ENCODE measurements at places on chromosomes 7 and 10.
A peak's percentile ranks its signal among the peaks of the same experiment; 100 is the strongest.

DNA sequence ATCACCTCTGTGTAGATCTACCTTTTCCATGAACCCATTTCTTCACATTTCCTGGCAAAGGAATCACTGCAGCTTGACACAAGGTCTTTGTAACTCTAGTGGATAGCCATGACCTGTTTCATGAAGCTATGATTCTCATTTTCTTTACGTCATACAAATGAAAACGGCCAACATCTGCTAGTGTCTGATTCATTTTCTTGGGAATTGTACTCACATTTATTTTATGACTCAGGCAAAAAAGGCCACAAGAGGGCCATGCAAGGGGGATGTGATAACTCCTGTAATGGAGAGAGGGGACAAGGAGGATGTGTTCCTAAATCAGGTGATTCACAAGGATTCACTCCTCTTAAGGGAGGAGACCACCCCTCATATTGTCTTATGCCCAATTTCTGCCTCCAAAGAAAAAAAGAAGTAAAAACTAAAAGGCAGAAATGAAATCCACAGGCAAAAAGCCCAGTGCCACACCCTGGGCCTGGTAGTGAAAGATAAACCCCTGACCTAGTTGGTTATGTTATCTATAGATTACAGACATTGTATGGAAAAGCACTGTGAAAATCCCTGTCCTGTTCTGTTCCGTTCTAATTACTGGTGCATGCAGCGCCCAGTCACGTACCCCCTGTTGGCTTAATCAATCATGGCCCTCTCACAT, 249.9 kb downstream of the IPMK start:
- peak; percentile 92 for DNase-seq

DNA sequence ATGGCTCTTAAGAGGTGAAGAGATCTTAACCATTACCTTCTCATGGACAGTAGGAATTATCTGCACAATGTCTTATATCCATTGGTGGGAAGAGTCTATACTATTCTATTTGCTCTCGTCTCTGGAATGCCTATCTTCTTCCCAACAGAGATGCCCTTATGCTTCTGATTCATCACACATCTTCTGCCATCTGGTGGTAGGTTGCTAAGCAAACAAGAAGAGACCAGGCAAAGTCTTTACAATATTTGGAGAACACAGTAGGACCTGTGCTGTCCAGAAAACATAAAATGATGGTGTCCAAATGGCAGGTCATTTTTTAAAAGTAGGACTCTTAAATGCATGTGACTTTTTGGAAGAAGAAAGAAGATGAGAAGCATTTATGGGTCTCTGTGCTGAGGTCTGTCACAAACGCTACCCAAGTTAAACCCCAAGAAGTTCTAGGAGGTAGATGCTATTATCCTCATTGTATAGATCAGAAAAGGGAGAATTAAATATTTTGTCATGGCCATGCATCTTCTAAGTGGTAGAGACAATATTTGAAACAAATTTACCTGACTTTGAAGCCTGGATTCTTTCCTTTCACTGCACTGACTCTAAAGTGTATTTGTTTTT, 67.8 kb upstream of the NXPH1 start:
- DNase-seq: peak; percentile 40

GRCh38 chr7:142901426-142902259, 16.1 kb upstream of the TRPV6 start:
- DNase-seq: no peak

- DNase-seq: no peak
These were observed 35.8 kb downstream of the DDIT4 start for GRCh38 chr10:72309290-72310240.

DNA sequence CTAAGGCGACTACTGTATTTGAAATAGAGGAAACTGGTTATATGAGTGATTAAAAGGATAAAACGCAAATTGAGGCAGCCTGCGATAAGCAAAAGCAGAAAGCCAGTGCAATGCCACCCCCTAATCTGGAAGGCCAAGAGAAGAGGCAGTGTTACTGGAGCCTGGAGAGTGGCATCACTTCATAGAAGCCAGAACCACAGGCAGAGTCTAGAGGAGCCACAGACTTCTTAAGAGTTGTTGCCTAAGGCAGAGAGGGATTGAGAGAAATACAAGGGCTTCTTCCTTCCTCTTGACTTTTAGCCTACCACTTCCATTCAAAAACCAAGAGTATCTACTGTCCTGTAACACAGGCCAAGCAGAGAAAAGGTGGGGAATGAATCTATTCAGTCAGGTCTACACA, 94.9 kb upstream of the SKAP2 start:
- DNase-seq: no peak

- no peak for DNase-seq
These were observed 10.9 kb downstream of the PNPLA8 start for GRCh38 chr7:108515013-108515412.

GRCh38 chr7:39269034-39269433, 291.3 kb downstream of the POU6F2 start:
- DNase-seq: no peak

- no peak for DNase-seq
These were observed 83.7 kb downstream of the EBF3 start for GRCh38 chr10:129880191-129880870.

DNA sequence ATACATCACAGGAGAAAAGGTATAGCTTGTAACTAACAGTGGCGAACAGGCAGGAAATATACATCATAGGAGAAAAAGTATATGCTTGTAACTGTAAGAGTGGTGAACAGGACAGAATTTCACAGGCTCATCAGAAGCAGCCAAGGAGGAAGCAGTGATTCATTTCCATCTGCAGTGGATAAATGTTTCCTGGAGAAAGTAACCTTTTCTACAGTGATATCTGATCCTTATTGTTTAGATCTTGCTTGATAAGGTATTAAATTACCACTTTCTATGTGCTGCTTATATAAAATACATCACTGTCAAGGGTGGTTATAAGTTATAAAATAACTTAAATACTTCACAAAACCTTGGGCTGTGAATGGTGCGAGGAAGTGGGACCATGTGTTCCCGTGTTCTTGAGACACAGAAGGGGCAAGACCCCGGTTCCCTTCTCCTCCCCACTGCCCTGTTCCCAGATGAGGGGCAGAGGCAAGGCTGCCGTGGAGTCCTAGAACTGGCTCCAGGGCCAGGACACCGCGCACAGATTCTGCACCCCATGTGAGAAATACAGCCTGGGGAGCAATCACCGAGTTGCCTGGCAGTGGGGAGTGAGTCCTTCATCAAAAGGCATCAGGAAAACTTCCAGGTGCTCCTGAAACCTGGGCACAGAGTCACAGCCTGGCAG, 135.2 kb downstream of the DIP2C start:
- DNase-seq: peak; percentile 67

DNA sequence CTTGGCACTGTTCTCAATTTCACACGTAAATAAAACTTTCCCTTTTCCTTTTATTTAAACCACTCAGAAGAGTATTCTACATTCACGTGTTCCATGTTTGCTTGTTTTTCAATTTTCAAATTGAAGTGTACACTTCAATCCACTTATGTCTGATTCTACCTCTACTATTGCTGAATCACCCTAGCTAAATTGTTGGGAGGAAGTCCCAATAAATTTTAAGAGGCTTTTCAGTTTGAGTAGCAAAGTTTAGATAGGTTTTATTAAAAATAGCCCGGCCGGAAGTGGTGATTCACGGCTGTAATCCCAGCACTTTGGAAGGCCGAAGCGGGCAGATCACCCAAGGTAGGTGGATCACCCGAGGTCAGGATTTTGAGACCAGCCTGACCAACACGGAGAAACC, 1414.7 kb upstream of the CELF2 start:
- DNase-seq: peak; percentile 50

DNA sequence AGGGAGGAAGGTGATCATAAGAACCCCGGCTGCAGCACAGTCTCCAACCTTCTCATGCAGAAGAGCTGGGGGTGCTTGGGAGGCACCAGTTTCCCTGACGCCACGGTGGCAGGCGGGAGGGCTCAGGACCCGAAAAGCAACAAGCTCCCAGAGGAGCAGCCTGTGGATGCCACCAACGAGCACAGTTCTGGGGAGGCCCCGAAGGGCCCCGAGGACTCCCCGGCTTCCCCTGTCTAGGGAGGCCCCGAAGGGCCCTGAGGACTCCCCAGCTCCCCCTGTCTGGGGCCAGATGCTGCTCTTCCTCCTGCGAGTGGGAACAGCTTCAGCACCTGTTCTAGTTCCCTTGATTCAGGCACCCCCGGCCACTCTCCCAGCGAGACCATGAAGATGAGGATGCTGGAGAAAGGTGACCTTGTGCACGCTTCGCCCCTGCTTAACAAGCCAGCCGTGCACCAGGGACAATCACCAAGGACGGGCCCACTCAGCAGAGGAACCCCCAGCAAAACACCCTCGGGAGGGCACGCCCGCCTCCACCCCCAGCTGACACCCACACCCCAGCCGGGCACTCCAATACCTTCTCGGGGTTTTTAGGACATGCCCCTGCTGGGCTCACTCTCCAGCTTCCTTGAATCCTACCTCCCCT, 112.5 kb downstream of the PTPRN2 start:
- no peak for DNase-seq

DNA sequence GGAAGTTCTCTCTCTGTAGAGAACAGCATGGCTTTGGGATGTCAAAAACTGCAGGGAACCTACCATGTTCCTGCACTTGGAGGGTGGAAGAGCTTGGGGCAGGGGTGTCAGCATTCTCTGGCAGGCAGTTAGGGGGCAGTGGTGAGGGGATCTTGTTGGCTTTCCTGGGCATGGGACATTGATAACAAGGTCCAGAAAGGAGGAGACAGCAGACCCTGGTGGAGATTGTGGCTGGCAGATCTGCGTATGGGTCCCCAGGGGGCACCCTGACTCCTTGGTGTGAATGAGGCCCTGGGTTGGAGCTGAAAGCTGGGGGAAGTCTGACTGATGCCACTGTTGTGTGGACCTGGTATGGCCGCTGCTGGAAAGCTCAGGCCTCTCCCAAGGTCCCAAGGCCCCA, 22.9 kb upstream of the CAMK2B start:
- peak; percentile 73 for DNase-seq

- peak; percentile 30 for DNase-seq
These were observed 159.7 kb downstream of the SGMS1 start for GRCh38 chr10:50464004-50464409.

DNA sequence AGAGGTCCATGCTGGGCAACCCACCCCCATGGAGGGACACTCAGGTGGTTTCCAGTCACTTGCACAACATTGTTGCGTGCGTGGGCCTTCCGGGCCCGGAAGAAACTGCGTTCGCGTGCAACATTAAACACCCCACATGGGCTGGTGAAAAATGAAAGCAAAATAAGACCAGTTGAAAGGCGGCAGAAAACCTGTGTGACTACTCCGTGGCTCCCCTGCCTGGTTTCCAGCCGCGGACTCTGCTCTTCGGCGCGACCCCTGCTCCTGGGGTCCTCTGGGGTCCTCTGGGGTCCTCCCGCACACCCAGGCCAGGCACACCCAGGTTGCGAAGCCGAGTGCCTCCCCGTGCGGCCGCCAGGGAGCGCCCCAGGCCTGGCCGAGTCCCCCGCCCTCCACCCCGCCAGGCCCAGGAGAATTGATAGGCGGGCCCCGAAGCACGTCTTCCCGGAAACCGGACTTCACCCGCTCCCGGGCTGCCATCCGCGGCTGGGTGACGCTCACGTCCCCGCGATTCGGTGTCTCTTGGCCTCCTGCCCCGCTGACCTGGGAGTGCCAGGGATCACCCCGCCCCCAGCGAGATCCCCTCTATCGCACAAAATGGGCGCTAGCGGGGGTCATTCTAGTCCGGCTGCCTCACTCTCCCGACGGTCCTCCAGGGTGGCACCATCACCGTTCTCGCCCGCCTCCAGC, 1.9 kb upstream of the SH2D4B start:
- no peak for DNase-seq

DNA sequence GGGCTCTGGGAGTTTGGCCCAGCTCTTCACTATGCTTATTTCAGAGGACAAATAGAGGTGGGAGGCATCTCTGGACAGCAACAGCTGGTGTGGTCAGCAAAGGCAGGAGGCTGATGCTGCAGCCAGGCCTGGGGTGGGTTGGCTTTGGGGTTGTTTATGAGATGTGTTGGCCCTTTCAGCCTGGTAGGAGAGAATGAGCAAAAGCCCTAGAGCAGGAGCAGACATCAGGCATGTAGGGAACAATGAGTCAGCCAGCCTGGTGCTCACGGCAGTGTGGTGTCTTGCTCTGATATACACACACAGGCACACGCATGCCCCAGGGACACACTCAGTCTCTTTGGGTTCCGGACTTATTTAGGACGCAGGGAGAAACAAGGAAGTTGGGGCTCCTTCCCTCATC, 157.1 kb downstream of the PRKCQ start:
- peak; percentile 50 for DNase-seq

DNA sequence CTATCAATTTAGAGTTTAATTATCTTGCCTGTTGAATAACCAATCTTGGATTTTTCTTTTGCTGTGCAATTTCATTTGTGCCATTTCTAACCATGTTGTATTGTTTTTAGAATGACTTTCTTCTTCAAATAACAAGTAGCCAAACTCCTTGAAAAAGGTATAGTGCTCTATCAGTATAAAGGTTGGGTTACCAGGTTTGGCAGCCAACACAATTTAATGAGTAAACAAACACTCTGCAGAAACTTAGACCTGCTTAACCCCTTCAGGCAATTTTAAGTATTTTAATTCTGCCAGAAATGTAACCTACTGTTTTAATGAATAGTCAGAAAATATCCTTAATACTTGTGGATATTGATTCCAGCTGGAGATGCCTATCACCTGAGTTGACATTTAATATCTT, 299.8 kb downstream of the ARL4A start:
- DNase-seq: no peak

DNA sequence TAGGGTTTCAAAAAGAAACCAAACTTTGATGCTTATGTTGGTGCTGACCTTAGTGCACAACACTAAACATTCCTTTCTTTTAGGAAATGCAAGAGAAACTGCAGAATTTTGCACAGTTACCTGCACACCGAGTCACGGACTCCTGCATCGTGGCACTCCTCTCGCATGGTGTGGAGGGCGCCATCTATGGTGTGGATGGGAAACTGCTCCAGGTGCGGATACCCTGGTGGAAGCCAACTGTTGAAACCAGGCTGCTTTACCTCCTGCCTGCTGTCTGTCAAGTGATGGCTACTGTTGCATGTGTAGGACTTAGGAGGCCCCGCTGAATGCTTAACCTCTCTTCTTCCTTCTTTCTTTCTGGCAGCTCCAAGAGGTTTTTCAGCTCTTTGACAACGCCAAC, 11.7 kb downstream of the CASP2 start:
- no peak for DNase-seq

GRCh38 chr10:8103543-8103942, 49.1 kb downstream of the GATA3 start:
- no peak for DNase-seq

GRCh38 chr7:128974241-128974934, 36.7 kb downstream of the IRF5 start:
- no peak for DNase-seq

DNA sequence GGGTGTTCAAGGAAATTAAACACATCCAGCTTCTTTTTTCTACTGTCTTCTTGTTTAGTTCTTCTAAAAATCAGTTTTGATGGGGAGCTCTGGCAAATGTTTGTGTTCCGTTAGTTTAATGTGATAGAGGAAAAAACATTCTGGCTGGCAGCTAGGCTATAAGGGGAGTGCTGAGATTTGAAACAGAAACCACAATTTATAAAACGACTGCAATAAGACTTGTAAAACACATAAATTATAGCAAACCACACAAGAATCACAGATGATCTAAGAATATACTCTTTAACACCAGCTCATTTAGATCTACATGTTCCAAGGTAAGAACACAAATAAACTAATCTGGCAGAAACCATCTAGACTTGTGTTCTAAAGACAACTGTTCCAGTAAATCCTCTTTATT, 425.5 kb downstream of the CNTNAP2 start:
- no peak for DNase-seq
